ENCODE measurements at places on chromosomes 1 and 21. TPM values are rescaled to one million over a fixed set of nuclear protein-coding genes. Genes with fewer than 3 reads are reported as not detected.

The KRTAP21-2 gene
- polyA plus RNA-seq: not detected

- DNase-seq: peak; percentile 49
These were observed at the start of gene RAVER2 for GRCh38 chr1:64744492-64745180. Gene RAVER2, plus strand, starts transcription at chr1:64745075. Its CDS starts 98 bp downstream, at chr1:64745173.

GRCh38 chr1:228350831-228351781 lies 55.5 kb downstream of the TRIM11 start:
- no peak for DNase-seq

The C1orf185 gene
- polyA plus RNA-seq: not detected

The CD48 gene
- not detected for polyA plus RNA-seq
